Calu3 (cell line): ENCODE measurements at places on chromosomes 5 and 9. TPM values are rescaled to one million over a fixed set of nuclear protein-coding genes. Genes with fewer than 3 reads are reported as not detected.

DNA sequence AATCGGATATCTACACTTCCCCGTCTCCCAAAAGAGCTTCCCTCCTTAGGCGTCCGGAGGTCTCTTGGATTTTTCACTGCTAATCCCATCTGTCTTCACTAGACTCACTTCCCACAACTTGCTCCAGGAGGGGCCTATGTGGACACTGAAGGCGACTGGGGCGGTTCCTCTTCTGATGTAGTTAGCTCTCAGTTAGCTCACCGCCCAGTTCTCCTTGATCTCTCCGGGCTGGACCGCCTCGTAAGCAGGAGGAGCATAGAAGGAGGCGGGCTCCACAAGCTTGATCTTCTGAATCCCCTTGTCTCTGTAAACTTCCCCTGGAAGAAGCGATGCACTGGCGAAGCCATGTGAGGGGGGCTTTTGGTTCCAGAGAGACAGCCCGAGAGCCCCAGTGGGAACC lies 112.0 kb upstream of the SELENOP start:
- DNase-seq, result no peak

EGFLAM gene
- total RNA-seq, result not detected in 2 replicates

- DNase-seq, result no peak
Observed at GRCh38 chr5:130017173-130017572, 112.9 kb downstream of the CHSY3 start.

- DNase-seq, result no peak
Observed at GRCh38 chr5:137282216-137282615, 216.9 kb downstream of the SPOCK1 start.

GRCh38 chr5:150167512-150167850 lies 903 bp downstream of the CDX1 start:
- DNase-seq, result no peak

ADCY2 gene
- total RNA-seq, result not detected in 2 replicates

RNF183 gene
- 0.76 and 1.5 TPM in 2 replicates for total RNA-seq

BRINP1 gene
- total RNA-seq, result not detected in 2 replicates

LCN9 gene
- not detected in 2 replicates for total RNA-seq

NMUR2 gene
- total RNA-seq, result 93.2 and 178 TPM in 2 replicates

GRCh38 chr5:20023686-20024180 lies 35.7 kb upstream of the CDH18 start:
- no peak for DNase-seq

- no peak for DNase-seq
Observed at GRCh38 chr9:121718084-121718483, 66.7 kb downstream of the DAB2IP start.

RGMB gene
- 34.5 and 35.8 TPM in 2 replicates for total RNA-seq

GRCh38 chr9:130467316-130467715 lies 22.6 kb downstream of the ASS1 start:
- no peak for DNase-seq

DNA sequence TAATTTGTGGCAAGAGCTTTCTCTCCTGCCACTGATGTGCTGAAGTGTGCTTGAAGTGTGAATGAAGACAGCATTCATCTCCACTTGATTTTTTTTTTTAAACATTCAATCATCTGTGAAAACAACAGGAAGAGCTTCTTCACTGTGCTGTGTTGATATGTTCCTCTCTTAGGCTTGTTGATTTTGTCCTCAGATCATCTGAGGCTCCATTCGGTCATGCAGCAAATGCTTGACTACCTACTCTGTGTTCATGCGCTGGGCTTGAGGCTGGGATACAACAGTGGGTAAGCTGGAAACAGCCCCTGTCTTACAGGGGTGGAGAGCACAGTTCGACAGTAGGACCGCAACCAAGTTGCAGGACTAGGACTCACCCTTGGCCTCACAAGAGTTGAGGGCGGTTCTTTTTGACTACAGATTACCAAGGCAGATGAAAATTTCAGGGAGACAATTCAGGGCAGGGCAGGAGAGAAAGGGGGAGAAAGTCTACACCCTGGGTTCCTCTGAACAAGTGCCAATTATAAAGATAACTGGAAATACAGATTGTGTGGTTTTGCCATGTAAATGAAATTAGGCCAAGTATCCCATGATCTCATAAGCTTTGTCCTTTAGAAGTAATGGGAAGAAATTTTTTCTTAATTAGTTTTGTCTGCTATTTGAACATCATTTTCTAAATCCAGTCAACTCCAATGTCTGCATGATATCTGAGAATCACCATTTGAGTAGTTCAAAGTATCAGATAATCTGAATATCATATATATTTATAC lies 31.0 kb upstream of the F2R start:
- no peak for DNase-seq

DNA sequence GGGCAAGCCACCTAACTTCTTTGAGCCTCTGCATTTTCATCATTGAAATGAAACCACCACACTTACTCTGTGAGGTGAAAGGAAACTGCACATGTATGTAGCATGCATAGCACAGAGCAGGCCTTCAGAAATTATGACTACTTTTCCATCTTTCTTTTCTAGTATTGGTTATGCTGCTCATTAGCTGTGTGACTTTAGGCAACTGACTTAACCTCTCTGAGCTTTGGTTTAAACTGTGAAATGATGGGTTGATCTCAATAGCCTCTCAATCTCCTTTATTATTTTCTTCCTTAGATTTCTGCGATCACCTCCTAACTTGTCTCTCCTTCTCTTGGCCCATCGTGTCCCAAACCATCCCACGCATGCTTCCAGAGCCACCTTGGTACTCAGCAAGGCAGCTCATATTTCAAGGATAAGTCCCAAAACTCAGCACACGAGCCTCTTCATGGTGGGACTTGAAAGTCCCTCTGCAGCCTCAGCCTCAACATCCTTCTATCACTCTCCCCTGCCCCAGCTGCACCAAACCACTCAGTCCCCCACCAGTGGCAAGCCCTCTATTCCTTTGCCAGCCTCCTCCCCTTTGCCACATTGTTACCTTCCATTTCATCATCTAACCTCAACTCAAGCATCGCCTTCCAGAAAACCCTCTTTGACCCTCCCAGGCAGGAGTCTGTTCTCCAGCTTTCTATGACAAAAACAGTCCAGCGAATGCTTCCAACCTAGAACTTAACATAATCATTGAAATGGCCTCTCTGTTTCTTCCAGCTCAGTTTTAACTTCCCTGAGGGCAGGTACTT lies 60.3 kb upstream of the DNAH5 start:
- no peak for DNase-seq

DNA sequence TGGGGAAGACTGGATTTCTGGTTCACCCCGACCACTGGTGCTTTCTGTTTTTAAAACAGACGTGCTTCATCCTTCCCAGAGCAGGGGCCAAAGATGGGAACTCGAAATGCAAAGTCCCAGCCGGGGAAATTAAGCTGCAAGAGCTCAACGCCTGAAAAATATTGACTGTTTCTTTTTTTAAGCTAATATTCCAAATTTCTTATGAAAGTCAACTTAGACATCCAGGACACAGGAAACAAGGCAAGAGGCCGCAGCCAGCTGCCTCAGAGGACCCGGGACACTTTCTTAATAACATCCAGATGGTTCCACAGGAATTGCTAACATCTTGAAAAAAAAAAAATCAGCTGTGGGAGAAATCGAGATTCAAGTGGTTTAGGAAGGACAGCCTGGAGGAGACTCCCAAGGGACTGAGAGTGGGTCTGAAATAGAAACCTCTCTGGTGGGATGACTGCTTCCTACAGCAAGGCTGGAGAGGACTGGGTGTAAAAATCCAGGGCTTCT lies 144.9 kb downstream of the FGF1 start:
- DNase-seq, result no peak

DNA sequence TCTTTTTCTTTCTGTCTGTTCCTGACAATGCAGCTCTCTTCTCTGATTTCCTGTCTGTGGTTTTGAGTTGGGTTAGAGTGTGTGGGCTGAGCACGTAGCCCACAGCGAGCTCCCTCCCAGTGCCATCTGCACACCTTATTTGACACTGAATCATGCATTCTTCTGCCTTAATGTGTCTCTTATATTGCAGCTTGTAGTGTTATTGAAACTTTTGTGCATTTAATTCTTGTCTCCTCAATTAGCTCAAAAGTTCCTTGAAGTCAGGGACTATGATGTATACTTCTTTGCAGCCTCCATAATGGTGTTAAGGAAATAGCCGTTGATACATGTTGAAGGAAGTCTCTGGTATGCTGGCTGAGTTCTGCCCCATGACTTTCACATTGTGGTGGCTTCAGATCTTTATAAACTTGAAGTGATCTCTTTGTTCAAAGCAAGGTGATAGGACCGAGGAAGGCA lies 576.2 kb upstream of the CLINT1 start:
- no peak for DNase-seq

PCDHGA11 gene
- total RNA-seq, result 2.3 and 2.8 TPM in 2 replicates

DNA sequence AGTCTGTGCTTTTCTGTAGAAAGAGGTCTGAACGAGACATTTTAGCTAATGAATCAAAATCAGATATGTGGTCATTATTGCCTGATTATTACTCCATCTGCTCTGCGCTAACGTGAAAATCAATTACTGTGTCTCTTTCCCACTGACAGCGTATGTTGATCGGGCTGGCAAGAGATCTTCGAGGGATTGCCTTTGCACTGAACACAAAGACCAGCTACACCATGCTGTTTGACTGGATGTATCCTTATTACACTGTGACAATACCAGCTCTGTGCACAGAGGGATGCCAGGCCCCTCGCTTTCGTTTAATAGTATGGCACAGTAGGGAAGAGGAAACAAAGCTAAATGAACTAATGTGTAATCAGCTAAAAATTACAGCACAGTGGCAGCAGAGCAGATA lies 103.7 kb upstream of the TLX3 start:
- no peak for DNase-seq

ARPC5L gene
- total RNA-seq, result 33.2 and 38.2 TPM in 2 replicates

DNA sequence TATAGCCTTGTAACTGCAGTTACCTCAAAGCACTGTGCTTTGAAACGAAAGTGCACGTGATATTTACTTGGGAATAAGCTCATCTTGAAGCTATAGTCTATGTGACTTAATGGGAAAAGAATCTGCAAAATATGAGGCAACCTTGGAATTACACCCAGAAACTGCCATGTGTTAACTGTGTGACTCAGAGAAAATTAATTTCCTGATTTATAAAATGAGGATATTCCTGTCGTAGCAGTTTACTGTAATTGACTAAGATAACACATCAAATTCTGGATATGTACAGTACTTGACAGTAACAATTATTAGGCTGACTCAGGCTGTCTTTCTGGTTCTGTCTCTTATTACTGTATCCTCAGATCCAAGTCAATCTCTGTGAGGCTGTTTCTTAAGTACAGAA lies 1079.9 kb upstream of the ACO1 start:
- DNase-seq, result no peak
